ENCODE measurements at places on chromosomes 12 and 14.

GRCh38 chr14:68986926-68987652 is 8.0 kb upstream of the ACTN1 start:
- no peak for DNase-seq

GRCh38 chr12:3580094-3580749 is 89.2 kb downstream of the PRMT8 start:
- DNase-seq = no peak

DNA sequence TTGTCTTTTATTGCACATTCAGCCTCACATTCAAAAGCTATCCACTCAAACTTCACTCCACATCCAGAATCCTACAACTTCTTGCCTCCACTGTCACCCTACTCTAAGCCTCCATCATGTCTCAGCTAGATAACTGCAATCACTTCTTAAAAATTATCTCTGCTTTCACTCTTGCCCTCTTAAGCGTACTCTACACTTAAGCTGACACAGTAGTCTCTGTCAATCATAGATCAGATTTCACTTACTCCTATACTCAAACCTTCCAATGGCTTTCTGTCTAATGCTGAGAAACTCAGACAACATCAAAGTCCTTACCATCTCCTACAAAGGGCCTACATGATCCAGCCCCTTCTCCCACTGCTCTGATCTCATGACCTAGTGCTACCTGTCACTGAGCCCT is 304.1 kb downstream of the ITPR2 start:
- DNase-seq = no peak

- no peak for DNase-seq
Observed at GRCh38 chr14:99426265-99426664, 54.4 kb downstream of the SETD3 start.

GRCh38 chr12:54824402-54824801 is 29.9 kb upstream of the MUCL1 start:
- no peak for DNase-seq

GRCh38 chr12:38905480-38906351 is at the start of gene CPNE8:
Gene CPNE8 (minus strand): TSS chr12:38905591. CDS start chr12:38905534, 57 bp downstream.
- DNase-seq = no peak

- no peak for DNase-seq
Observed at GRCh38 chr12:120468821-120469449, 613 bp downstream of the SRSF9 start.

DNA sequence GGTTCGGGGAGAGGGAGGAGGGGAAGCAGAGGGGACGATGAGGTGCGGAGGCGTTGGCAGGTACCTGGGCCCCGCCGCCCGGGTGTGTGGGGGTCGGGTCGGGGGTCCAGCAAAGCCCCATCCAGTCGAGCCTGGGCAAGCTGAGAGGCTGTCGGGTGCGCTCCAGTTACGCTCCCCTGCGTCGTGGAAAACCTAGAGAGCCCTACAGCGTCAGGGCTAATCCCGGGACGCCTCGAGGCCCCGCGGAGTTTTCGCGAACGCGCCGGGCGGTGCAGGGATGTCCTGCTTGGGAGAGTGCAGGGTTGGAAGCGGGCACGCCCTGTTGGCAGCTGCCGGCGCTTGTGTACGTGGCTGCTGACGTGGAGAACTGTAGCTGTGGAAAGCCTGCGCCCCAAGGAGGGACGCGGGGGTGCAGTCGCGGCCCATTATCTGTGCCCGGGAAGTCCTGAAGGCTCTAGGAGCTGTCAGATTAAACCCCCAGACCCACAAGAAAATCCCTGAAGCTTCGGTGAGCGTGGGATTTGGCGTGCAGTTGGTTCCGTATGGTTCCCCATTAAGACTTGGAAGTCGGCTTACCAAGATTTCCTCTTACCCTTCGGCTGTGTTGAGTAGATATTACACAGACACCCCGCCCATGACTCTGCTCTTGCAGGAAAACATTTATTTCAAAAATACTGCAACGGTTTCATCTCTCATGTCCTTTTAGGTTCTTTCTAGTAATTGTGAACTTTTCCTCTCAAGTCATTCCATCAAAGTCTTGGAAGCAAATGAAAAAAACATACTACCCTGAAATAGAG is 11.3 kb upstream of the SLC38A2 start:
- peak; percentile 28 for DNase-seq

GRCh38 chr12:52204095-52204930 is 12.5 kb upstream of the KRT80 start:
- DNase-seq = no peak

GRCh38 chr12:108302016-108302402 is 37.1 kb downstream of the CMKLR1 start:
- DNase-seq = no peak

GRCh38 chr12:132423251-132423819 is 66.6 kb upstream of the FBRSL1 start:
- no peak for DNase-seq

DNA sequence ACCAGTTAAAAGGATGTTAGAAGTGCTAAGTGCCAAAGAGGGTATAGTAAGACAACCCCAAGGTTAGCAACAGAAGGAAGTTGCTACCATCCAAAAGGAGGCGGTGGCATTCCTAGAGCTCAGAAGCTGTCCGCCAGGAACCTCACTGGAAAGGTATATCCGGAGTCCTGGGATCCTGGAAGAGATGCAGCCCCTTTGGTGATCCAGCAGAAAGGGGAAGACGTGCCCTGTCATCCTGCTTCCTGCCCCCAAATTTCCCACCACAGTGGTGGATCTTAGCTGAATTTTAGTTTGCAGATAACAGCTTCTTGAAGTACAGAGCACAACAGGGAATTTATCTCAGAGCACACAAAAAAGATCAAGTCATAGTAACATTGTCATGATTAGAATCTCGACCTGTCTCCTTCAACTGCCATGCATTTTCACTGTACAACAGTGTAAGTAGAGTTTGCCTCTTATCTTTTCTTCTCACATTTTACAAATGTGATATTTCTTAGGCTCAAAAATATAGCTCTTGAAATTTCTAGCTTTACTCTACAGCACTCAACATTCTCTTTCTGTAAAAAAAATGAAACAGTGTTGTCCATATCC is 526.3 kb downstream of the SOX5 start:
- no peak for DNase-seq
